Muscle of back (tissue), 13 donors: ENCODE measurements at places on chromosomes 1 and 21. TPM values are rescaled to one million over a fixed set of nuclear protein-coding genes. Genes with fewer than 3 reads are reported as not detected.

The RNU1-2 gene
- not detected for polyA plus RNA-seq

The KLHDC9 gene
- 0.63 TPM for polyA plus RNA-seq

The HAO2 gene
- polyA plus RNA-seq: 0.22 TPM

The CYB561D1 gene
- polyA plus RNA-seq: 10.2 TPM

The SAMSN1 gene
- polyA plus RNA-seq: 2.0 TPM

The CFAP107 gene
- 0.52 TPM for polyA plus RNA-seq

The VWA1 gene
- polyA plus RNA-seq: 78.6 TPM

The KRTAP27-1 gene
- not detected for polyA plus RNA-seq

The IFI44L gene
- 1.6 TPM for polyA plus RNA-seq

The CCDC30 gene
- 1.4 TPM for polyA plus RNA-seq

The GFI1 gene
- polyA plus RNA-seq: 0.27 TPM

The FMOD gene
- 273 TPM for polyA plus RNA-seq

The FHAD1 gene
- polyA plus RNA-seq: 2.5 TPM

The NTMT2 gene
- polyA plus RNA-seq: not detected

The RIMKLA gene
- polyA plus RNA-seq: 2.2 TPM

The ANGPTL1 gene
- 99.8 TPM for polyA plus RNA-seq

The SPRR4 gene
- not detected for polyA plus RNA-seq

The EPHA10 gene
- polyA plus RNA-seq: 0.04 TPM

The FCRL4 gene
- not detected for polyA plus RNA-seq

The HES3 gene
- polyA plus RNA-seq: not detected

The CYP2J2 gene
- 81.5 TPM for polyA plus RNA-seq

The ZNF683 gene
- not detected for polyA plus RNA-seq

The ITLN2 gene
- polyA plus RNA-seq: not detected

The PODN gene
- 8.3 TPM for polyA plus RNA-seq

The ANKRD65 gene
- polyA plus RNA-seq: 11.4 TPM

The HMCN1 gene
- polyA plus RNA-seq: 11.9 TPM

The ESPN gene
- 5.0 TPM for polyA plus RNA-seq

The BLACAT1 gene
- not detected for polyA plus RNA-seq

The SPAG17 gene
- 2.8 TPM for polyA plus RNA-seq

The CNIH3 gene
- 3.7 TPM for polyA plus RNA-seq

The DMBX1 gene
- polyA plus RNA-seq: not detected

The FCRL2 gene
- 0.28 TPM for polyA plus RNA-seq

The ANKRD35 gene
- 2.5 TPM for polyA plus RNA-seq

The OR14K1 gene
- polyA plus RNA-seq: not detected

The CFHR2 gene
- polyA plus RNA-seq: not detected

The NBPF4 gene
- not detected for polyA plus RNA-seq

The INKA2 gene
- 54.2 TPM for polyA plus RNA-seq

The APH1A gene
- polyA plus RNA-seq: 112 TPM

The FAM151A gene
- polyA plus RNA-seq: 0.43 TPM
